Activated naive CD4-positive, alpha-beta T cell treated with anti-CD3 and anti-CD28 coated beads for 36 hours (primary cell): ENCODE measurements at places on chromosomes 7 and 10.

GRCh38 chr10:122733931-122734665 lies 34.5 kb upstream of the C10orf120 start:
- DNase-seq = no peak

DNA sequence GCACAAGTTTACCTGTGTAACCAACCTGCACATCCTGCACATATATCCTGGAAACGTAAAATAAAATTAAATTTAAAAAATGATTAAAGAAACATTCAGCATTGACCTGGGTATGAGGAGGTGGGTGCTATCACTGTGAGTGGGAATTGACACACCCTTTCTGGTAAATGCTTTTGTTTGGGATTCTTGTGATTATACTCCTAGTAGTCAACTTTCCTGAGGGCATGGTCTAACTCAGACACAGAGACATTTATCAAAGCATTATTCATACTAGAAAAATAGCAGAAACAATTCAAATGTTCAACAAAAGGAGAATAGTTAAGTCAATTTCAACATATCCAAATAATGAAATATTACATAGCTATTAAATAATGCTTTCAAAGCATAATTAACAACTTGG lies 44.2 kb downstream of the CNNM2 start:
- DNase-seq = no peak

DNA sequence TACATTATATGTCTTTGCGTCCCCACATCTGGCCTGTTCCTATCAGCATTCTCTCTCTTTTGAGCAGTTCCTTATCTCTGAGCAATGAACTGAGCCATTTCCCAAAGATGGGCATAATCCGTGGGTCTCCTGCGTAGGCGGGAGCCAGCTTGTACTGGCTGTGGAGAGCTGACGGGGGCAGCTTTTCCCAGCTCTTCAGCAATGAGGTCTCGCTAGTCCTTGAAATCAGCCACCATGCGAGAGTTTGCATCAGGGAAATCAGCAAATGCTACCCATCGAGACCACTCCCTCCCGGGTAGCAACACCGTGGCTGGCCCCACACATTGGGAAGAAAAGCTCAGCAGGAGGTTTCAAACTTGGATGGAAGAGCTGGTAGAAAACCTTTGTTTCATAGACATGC lies 51.9 kb upstream of the FAM180A start:
- DNase-seq = no peak

GRCh38 chr7:80213814-80214213 lies 79.2 kb downstream of the GNAI1 start:
- no peak for DNase-seq

- DNase-seq = peak; percentile 38
Measured at GRCh38 chr10:13712837-13713581, 126.2 kb downstream of the PRPF18 start.

DNA sequence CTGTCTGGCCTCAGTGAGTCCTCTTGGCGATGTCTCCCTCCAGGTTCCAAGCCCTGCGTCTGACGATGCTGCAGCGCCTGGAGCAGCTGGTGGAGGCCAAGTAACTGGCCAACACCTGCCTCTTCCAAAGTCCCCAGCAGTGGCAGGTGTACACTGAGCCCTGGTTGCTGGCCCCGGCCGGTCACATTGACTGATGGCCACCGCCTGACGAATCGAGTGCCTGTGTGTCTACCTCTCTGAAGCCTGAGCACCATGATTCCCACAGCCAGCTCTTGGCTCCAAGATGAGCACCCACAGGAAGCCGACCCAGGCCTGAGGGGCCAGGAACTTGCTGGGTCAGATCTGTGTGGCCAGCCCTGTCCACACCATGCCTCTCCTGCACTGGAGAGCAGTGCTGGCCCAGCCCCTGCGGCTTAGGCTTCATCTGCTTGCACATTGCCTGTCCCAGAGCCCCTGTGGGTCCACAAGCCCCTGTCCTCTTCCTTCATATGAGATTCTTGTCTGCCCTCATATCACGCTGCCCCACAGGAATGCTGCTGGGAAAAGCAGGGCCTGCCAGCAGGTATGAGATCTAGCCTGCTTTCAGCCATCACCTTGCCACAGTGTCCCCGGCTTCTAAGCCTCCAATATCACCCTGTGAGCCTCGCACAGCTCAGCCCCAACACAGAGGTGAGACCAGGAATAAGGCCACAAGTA lies 7.3 kb upstream of the ZNF22 start:
- DNase-seq = no peak

DNA sequence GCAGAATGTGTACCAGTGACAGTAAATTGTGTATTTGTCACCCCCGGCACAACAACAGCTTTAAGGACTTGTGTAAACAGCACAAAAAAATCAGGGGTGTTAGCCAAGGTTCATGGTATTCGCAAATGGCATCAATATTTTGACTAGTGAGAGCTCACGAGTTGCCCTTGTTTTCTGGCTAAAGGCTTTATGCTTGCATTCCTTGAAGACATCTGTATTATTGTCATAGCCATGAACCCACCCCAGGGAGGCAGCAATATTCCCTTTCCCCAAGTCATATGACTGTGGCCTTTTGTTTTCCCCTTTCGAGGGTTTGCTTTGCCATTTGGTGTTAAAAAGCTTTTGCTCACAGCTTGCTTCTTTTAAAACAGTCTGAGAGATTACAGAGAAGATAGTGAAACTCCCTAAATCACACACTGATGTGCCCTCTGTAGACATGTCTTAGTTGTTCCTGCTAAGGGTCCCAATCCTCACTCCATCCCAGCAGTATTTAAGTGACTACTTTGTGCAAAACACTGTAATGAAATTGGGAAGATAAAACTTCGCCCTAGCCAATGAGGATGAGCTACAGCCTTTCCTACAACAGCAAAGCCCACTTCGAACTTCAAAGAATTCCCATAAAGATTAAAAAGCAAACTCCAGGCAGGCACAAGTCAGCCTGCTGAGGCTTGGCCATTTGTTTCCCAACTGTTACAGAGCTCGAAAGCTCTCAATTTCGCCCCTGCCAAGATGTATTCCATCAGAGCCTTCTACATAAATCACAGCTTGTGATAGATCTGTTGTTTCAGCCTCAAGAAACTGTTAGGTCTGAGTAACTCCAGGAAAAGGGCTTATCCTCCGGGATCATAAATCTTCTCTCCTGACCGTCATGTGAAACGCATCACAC lies 172.3 kb downstream of the ADAM12 start:
- no peak for DNase-seq

GRCh38 chr10:132677473-132678227 lies 108.3 kb downstream of the NKX6-2 start:
- DNase-seq = no peak

DNA sequence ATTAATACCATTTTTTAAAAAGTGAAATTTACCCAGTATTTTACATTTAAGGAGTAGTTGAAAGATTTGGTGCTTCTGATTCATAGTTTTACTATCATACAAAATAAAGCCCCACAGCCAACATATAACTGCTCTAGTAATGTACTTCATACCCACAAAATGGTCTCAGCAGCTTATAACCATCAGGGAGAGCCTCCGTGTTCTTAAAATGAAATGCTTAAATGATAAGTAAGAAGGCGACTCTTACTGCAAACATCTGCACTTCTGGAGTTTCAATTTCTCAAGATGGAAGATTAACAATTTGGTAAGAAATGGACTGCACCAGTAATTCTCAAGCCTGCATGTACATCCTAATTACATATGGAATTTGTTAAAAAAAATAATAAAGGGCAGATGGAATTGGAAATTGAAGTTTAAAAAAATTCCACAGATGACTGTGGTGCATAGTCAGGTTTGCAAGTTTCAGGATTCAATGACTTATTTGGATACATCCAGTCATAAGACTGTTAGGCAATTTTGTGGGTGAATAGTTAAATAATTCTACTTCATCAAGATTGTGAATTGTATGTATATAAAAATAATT lies 461.0 kb downstream of the KIF20B start:
- DNase-seq = no peak

DNA sequence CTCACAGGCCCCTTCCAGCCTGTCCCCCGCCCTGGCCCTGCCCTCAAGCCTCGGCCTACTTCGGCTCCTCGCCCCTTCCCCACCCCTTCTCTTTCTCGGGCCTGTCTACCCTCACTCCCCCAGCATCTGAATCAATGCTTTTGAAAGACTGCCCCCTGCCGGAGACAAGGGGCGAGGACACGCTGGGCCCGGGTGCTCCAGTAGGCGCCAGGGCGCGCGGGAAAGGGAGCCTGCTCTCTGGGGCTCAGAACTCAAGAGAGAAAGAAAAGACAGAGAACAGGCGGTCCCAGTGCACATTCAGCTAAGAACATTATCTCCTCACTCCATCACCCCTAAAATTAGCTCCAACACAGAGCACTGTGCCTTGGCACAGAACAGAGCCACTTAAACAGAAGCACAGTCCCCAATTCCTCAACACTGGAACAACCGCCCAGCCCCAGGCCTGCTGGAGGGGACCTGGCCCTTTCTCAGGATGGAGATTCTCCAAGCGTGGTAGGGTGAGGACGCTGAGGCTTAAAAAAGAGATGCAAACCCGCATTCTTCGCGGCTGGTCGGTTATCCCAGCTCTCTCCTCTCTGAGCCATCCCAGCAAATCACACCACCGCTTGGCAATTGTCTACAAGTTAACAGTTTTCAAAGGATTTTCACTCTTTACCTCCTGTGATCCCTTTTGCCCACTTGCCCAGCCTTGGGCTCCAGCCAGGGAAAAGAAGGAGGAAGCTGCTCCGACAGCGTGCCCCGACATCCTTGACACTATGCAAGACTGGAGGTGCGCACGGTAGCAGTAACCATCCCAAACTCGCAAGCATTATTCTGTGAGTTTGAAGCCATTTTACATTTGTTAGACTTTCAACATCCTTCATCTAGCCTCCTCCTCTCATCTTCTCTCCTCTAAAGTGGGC lies 2.1 kb downstream of the GIGYF1 start:
- DNase-seq = peak; percentile 91

GRCh38 chr10:50431133-50431532 lies 179.8 kb upstream of the ASAH2 start:
- no peak for DNase-seq

GRCh38 chr7:82091126-82091684 lies 321.4 kb upstream of the HGF start:
- DNase-seq = no peak

DNA sequence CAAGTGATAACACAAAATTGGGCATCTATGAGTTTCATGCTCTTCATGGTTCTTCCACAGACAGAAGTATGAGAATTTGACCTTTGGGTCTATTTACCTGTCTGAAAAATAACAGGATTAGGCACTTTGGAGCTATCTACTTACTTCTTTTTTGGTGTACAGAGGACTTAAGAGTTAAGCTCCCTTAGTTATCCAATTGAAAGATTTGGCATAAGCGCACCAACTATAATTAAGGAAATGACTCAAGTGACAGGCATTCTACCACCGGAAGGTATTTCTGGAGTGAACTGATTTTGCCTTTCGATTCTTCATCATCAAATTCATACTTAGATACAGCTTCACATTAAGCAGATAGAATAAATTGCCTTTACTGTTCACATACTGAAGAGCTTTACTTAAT lies 43.9 kb downstream of the IFIT5 start:
- DNase-seq = no peak

- peak; percentile 66 for DNase-seq
Measured at GRCh38 chr10:86711513-86712316, 43.4 kb downstream of the LDB3 start.

DNA sequence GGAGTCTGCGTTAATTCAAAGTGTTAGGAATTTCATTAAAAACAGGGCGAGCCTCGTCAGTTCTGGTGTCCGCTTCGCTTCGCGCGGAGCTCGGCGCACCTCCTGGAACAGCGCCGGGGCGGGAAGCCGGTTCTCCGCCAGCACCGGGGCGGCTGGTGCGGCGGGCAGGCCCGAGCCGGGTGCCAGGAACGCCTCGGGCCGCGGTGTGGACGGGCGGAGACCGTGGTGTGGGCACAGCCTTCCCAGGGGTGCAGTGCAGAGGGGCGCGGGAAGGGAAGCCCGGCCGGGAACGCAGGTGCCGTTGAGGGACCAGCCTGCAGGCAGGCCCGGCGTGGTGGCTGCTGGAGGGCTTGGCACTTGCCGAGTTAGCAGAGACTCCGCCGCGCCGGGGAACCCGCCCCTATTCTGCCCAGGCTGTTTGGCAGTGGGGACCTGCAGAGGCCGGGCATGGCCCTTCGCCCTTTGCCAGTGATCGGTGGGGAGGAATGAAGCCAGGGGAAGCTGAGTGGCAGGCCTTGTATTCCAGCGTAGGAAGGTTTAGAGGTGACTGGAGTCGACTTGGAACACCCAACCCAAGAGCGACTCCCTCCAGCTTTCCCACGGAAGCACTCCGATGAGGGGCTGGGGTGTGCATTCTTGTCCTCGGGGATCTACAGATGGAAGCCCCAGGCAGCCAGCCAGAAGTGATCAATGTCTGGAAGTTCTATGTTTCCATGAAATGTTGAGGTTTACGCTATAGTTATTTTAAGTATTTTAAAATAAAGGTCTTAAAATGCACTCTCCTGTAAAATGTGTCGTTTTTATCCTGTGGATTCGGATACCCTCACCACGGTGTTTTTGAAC lies 945 bp upstream of the RHEB start:
- DNase-seq = peak; percentile 54

DNA sequence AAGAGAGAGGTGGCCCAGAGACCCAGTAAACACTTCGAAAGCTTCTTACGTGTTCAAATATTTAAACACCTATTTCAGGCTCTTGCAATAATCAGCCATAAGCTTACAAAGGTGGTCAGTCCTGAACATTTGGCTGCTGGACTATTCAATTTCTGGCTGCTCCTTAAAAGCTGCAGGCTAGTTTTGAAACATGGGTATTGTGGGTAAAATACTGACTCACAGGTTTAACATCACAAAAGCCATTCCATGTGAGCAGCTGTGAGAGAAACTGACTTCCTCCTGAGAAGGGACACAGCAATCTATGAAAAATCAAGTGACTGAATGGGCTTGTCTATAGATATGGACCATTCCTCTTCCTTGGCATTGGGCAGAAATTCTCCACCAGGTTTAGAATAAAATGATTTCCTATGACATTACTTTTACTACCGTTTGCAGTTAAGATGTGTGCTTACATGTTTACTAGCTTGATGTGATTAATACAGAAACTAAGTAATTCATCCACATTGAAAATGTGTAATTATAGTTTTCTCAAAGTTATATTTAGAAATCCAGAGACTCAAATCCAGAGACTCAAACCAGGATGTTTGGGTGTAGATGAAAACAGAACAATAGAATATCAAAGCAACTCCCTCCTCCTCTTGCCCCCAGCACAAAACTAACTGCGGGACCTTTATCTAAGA lies 252.3 kb downstream of the GATA3 start:
- no peak for DNase-seq

DNA sequence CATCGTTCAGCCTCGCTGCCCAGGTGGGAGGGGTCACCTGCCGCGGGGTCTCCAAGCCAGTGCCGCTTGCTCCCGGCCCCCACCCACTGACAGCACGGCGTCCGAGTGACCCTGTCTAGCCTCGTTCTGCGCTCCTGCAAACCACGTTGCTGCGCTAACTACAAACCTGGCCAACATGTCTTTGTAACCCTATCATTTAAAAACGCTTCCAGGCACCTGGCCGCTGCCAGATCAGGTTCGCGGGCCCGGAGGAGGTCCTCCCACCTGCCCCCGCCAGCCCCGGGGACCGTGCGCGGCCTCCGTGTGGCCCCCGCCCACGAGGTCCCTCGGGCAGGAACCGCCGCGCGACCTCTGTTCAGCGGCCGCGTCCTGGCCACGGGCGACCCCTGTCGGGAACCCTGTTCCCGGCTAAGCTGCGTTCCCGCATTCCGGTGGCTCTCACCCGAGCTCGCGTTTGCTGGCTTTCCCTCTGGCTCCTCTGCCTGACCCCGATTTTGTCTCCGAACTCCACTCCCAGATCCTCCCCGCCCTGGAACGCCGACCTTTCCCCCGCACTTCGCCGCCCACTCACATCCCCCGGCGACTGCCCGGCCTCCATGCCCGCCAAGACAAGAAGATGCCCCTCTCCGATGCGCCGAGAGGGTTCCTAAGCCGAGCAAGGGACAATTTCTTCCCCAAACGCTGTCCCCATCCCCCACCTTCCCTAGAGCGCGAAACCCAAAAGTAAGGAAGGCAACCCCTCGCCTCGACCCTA lies 2.4 kb downstream of the SFMBT2 start:
- peak; percentile 72 for DNase-seq
